T-helper 1 cell (primary cell): ENCODE measurements at places on chromosomes 3 and 15.
A peak's percentile ranks its signal among the peaks of the same experiment; 100 is the strongest.

DNA sequence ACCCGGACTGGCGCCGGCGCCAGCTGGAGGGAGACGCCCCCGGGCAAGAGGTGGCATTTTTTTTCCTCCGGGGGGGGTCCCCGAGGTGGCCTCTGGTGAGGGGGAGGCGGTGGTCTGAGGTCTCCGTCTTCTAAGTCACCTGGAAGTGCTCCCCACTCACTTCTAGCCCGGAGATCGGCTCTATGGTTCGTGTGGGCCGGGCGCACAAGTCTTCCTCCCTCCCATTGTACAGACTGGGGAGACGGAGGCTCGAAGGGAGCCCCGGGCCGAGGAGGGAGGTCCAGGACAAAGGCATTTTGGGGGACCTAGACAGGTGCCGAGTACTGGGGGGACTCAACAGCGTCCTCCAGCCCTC, 4.4 kb downstream of the GATA2 start:
- DNase-seq = no peak

- DNase-seq = no peak
Measured at GRCh38 chr3:50830451-50830850, 155.7 kb downstream of the DOCK3 start.

GRCh38 chr15:60679256-60679655, 200.3 kb upstream of the ICE2 start:
- no peak for DNase-seq

- DNase-seq = no peak
Measured at GRCh38 chr3:24151594-24151993, 206.5 kb downstream of the NR1D2 start.

- no peak for DNase-seq
Measured at GRCh38 chr3:50174947-50175524, 16.4 kb upstream of the GNAT1 start.

DNA sequence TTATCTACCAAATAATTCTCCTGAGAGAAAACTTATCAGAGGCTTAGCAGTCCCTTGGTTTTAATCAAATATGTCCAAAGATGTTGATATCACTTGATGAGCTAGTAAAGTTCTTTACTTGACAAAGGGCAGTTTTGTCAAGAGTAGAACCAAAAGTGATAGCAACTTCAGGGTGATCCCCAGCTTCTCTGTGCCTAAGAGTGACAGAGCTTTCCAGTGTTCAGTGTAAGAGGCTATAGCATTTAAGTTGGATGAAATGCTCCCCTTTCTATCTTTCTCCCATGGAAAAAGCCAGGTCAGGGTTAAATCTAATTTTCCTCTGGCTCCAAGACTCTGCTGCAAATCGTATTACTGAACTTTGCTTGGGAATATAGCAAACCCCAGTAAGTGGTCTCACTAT, 120.8 kb downstream of the UNC13C start:
- no peak for DNase-seq

DNA sequence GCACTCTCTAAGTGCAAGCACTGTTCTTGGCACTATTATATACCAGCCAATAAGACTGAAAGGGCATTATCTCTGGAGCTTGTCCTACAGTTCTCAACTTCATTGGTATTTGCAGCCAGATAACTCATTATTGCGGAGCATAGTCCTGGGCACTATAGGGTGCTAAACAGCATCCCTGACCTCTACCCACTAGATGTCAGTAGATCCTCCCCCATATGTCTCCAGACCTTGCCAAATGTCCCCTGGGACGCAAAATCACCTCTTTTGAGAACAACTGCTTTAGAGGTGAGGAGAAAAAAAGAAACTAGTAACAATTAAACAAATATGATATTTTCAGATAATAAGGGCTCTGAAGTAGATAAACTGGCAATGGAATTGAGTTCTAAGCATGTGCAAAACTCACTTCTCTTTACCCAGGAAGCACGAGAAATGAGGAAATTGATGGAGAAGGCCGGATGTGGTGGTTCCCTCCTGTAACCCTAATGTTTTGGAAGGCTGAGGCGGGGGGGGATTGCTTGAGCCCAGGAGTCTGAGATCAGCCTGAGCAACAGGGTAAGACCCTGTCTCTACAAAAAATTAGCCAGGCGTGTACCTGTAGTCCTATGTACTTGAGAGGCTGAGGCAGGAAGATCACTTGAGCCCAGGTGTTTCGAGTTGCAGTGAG, 61.4 kb downstream of the FRMD4B start:
- DNase-seq = peak; percentile 12

DNA sequence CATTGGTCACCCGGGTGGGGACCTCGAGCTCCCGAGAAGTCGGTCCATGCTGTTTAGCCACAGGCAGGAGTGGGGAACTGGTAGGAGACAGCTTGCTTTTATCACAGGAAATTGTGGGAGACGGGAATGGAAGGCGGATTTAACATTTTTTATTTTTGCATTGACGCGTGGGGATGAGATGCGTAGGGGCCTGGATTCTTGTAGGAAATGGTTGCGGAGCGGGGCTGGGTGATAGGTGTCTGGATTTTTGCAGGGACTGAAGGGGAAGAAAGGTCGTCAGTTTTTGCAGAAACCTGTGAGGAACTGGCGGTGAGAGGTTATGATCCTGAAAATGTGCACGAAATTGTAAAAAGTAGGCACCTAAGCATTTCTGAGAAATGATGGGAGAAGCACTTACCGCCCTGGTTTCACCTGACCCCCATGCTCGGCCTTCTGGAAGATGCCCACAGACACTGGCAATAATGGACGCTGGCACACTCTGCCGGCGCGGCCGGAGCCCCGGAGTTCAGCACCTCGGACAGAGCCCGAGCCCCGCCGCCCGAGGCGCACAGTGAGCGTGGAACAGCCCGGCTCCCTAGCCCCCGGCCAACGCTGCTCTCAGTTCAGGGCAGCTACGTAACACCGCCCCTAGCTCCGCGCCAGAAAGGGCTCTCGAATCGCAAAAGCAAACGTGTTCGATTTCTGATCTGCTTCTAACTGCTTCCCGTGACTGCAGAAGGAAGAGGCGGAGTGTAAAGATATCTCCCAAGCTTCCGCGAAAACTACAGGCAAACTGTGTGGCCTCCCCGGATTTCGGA, 928 bp downstream of the ANKRD34C start:
- DNase-seq = peak; percentile 2

DNA sequence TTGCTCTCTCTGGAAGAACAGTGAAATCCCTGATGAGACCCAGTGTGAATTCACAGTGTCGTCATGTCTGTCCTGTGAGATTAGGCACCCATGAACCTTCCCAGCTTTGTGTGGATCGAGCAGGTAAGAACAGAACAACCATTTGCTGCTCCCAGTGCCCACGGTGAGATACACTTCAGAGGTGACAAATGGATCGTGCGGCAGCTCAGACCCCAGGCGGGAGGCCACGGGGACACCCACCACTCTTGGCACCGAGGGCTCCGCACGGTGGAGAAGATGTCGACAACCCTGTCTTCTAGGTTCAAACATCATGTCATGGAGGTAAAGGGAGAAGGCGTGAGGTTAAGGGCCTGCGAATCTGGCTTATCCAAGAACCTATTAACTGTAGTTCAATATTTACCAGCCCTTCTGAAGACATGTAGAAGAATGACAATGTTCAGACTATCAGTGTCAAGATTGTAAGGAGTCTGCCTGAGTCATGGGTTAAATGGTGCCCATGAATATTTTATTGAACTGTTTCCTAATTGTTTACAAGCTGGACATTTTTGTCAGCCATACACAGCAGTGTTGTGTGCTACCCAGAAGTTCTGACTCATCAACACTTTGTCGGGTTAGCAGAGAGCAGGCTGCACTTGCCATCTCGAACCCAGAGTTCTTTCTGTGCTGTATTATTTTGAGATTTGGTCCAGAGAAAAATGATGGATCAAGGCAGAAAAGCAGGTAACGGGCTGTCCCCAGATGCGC, 15.5 kb upstream of the PCSK6 start:
- no peak for DNase-seq

GRCh38 chr3:21484828-21485144, 266.2 kb downstream of the ZNF385D start:
- DNase-seq = no peak
